ENCODE measurements at places on chromosomes 5 and 9.

DNA sequence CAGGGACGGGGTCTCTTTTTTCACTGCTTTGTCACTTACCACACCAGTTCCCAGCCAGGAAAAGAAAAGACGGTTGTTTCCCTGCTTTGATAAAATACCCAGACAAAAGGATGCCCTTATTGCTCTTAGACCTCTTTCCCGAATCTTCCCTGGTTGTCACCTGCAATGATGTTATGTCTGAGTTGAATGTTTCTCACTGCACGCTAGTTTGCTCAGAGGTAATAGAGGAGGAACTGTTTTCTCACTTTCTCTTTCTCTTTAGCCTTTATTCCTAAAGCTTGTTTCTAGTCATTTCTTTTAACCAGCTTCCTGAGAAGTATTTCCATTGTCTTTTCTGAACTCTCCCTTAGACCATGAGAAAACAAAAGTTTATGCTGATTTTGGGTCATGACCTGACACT, 32.9 kb downstream of the ACER2 start:
- no peak for DNase-seq

DNA sequence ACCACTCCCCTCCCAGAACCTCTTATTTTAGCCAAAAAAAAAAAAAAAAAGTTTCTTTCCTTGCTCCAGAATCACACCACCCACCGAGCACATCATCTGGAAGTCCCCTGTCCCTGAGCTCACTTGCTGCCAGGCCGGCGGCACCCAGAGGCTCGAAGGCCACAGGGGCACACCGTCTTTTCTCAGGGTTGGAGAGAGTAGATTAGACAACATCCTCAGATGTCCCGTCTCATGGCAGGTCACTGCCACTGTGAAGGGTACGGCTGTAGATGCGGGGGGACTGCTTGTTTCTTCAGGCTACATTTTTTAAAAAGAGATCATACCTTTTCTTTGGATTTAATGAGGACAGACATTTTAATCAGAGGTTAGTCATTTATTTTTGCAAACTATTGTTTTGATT, 109.0 kb downstream of the MVB12B start:
- DNase-seq = no peak

DNA sequence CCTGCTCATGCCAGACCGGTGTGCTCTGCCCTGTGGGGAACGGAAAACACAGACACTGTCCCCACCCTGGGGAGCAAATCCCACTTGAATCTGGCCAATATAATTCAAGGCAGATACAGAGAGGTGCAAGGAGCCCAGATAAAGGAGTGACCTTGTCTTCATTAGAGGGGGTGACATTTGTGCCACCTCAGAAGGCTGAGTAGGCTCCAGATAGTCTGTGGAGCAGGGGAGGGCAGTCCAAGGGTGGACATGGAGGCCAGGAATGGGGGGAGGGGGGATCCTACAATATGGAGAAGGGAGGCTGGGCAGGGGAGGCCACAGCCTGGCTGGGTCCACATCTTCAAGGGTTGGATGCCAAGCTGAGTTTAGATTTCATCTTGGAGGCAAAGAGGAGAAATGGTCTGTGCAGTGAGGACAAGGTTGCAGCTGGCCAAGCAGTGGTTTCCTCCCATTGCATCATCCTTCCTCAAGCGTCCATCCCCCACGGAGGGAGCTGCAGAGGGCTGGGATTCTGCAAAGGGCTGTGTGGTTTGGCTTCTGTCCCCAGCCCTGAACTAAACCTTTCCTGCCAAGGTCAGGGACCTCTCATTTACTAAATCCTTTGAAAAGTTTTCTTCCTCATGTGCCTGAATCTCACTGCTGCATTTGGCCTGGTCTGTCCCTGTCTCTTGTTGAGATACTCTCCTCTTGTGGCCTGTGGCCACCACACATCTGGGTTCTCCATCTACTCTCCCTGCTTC, 60.1 kb downstream of the GALNT12 start:
- no peak for DNase-seq

DNA sequence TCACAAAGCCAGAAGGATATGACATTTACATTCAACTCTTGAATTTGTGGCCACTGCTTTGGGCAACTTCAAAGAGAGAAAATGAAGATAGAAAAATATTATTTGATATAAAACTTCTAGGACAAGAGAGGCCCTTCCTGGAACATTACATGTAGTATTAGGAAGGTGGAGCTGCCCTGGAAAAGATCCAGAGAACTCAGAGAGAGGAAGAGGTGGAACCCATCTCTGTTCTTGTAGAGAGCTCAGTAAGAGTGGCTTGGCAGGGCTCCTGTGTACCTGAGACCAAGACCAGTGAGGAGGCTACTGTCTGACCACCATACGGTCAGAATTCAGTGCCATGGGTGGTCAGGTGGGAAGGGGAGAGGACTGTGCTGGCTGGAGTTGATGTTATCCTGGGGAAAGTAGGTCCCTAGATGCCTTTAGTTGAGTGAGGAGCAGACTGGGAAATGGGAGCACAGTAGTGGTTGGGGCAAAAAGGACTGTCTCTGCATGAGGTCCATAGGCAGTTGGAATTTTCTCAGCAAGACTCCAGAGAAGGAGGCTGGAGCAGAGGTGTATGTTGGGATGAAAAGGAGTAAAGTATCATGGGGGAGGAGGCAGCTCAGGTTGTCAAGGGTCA, 7.6 kb downstream of the TGFBI start:
- DNase-seq = peak; percentile 3

DNA sequence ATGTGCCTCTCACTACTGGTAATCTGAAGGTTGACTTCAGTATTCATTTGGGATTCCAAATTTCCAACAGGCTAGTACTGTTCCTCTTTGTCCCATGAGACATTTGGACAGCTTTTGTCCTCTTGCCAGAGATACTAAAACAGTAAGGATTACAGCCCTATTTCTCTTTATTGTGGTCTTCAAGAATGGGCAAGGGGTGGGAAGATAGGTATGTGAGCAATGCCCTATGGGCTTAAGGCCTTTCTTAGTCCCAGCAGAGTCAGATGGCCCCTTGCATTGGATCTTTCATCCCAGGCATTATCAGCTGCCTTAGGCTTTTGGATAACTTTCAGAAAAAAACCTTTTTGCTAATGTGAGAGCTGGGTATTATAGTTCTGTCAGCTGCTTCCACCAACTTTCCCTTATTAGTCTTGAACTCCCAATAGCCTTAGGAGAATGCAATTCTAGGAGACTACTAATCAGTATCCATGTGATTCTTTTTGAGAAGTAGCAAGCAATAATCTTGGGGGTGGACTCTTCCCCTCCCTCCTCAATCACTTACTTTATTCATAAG, 361.1 kb upstream of the NUDT12 start:
- DNase-seq = no peak

GRCh38 chr5:36152324-36153297, 700 bp downstream of the SKP2 start:
- peak; percentile 80 for DNase-seq

DNA sequence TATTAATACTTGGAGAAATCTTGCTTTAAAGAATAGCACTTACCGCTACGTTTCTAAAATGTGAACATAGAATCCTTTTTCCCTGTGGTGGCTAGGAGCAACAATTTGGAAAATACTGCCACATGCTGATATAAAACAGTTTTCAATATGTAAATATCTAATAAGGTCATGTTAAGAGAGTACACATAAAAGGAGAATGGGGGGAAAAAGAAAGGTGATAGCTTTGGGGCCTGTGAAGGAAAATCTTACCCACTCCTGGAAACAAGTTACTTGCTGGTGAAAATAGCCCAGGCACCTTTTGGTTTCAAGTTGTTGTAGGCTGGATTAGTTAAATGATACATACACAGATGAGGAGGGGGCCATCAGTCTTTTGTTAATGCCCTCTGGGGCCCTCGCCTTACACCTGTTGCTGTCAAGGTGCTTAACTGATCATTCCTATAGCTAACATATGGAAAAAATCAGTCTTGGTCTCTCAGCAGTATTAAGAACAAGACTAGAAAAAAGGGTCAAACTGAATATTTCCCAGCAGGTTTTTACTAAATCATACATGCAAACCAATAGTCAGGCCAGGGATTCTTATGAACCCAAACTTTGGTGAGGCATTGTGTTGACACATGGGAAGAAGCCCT, 24.1 kb downstream of the FYB1 start:
- DNase-seq = no peak

All from spleen (tissue), 13 donors.